ENCODE measurements at places on chromosomes 16 and 17.

DNA sequence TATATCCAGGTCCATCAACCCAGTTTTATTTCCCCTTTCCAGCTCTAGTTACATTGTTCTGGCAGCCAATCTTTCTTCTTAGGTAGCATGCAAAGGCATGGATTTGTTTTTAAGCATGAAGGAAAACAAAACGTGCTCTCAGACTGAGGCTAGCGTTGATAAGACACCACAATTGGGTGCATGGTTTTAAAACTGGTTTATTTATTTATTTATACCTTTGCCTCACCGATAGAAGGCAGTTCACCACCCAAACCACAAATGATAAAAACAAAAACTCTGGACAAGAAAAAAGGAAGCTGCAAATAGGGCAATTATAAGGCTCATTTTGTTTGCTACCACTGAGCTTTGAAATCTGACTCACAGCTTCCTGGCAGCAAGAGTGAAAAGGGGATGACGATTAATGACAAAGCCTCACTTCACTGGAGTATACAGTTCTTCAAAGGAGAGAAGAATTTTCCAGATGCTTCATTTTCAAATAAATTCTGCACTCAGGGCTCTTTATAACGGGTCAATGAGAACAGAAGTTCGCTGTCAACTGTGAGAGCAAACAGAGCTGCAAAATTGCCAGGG is 278.4 kb upstream of the IRX5 start:
- DNase-seq, result no peak

GRCh38 chr16:56057151-56057550 is 134.1 kb upstream of the GNAO1 start:
- DNase-seq, result no peak

GRCh38 chr16:85374571-85374872 is 238.6 kb upstream of the GSE1 start:
- DNase-seq, result no peak

DNA sequence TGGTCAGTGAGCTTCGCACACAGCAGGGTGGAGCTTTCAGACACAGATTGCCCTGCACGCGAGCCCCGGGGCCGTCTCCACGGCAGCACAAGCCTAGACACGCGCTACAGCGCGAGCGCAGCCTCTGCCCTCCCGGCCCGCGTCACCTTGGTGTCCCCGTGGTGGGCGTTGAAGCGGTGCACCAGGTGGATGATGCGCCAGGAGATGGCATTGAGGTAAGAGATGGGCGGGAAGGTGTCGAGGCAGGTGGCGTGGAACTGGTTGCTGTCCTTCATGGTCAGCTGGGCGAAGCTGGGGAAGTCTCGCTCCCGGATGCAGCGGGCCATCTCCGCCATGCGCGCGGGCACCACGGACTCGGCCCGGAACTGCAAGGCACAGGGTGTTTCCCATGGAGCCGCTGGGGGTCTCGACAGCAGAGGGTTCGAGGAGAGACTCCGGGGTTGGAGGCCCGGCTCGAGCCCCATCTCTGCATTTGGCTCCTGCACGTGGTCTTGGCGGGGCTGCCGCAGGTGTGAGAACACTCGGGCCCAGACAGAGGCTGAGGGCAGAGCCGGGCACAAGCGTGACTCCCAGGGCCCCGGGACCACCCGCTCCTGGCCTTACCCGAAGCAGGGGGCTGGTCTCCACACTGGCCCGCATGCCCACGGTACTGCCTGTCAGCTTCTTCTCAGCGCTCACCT is 4.3 kb upstream of the CYBA start:
- DNase-seq, result no peak

All from stimulated activated CD8-positive, alpha-beta memory T cell treated with anti-CD3 and anti-CD28 coated beads, Interleukin-2, amount 100 ng/mL, for 1 hour (primary cell).